ENCODE measurements at places on chromosomes 1 and 21.

- no peak for DNase-seq
Observed at GRCh38 chr21:45253180-45253579, 34.5 kb downstream of the POFUT2 start.

- no peak for DNase-seq
Observed at GRCh38 chr1:168374566-168374965, 93.9 kb downstream of the TBX19 start.

DNA sequence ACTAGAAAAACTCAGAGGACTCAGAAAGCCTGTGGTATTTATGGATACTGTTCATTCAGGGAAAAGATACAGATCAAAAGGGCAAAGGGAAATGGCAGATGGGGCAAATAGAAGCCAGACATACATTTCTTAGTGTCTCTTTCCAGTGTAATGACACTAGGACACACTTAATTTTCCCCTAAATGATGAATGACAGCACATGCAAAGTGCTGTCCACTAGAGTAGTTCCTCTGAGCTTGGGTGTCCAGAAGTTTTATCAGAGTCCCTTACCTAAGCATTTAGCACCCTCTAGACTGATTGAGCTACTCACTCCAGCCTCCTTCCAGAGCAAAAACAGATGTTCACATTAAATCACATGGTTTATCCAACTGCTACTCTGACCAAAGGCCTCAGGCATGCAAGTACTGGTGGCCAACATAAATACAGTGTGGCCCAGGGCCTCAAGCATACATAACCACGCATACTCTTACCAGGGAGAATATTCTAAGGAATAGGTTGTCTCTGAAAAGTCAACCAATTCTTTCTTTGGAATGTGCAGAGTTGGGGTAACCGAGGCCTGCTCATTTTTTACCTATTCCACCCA, 166.9 kb downstream of the NCAM2 start:
- DNase-seq = no peak

GRCh38 chr1:45437323-45437722, 53.6 kb downstream of the TESK2 start:
- DNase-seq = no peak

GRCh38 chr21:14542638-14543037, 3.5 kb downstream of the SAMSN1 start:
- no peak for DNase-seq

DNA sequence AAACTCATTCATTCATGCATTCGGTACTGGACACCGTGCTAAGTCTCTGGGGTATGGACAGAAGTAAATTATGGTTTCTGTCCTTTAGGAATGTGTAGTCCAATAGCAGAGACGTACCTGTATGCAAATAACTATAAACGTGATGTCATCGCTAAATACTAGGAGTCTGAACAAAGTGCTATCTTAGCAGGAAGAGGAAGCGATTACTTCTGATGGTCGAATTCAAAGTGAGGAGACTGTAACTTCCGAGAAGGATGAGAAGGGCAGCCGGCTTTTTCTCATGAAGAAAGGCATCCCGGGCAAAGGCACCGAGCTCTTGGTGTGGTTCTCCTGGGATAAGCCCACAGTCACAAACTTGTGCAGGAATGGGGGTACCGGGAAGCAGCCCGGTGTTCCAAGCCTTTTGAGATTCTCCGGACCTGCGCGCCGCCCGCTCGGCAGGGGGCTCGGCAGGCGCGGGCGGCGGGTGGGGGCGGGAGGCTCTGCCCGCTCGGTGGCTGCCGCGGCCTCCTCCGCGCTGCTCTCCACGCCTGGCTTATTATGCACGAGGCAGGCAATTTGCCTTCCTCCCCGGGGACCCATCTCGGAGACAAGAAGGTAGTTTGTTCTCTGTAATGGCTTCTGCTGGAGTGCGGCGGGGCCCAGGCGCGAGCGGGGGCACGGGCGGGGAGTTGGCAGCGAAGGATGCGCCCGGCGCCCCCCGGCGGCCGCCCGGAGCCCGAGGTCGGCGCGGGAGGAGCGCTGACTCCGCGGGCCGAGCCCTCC, 67.5 kb upstream of the CD1D start:
- peak; percentile 51 for DNase-seq

DNA sequence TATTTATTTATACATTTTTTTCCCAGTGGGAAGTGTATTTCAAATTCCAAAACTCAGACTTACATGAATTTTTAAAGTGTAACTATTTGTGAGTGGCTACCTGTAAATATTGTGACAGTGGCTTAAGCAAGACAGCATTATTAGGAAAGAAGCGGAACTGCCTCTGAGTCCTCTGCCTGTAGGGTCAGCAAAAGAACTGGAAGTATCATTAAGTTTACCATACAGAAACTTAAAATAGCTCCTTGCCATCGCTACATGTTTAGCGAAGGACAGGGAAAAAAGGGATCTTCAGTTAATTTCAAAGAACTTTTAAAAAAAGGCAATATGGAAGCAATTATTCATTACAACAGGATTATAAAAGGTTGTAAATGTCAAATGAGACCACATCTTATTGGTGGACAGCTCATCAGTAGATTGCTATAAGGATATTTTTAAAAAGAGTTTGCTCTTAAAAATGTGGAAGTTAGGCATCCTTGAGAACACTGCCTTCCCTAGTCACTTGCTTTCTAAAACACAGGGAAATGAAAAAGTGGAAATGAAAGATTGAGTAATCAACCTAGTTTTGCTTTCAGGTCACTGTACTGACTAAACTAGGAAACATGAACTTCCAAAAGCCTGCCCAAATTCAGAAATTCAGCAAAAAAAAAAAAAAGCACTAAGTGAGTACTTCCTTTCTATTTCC, 39.2 kb downstream of the NSL1 start:
- no peak for DNase-seq

DNA sequence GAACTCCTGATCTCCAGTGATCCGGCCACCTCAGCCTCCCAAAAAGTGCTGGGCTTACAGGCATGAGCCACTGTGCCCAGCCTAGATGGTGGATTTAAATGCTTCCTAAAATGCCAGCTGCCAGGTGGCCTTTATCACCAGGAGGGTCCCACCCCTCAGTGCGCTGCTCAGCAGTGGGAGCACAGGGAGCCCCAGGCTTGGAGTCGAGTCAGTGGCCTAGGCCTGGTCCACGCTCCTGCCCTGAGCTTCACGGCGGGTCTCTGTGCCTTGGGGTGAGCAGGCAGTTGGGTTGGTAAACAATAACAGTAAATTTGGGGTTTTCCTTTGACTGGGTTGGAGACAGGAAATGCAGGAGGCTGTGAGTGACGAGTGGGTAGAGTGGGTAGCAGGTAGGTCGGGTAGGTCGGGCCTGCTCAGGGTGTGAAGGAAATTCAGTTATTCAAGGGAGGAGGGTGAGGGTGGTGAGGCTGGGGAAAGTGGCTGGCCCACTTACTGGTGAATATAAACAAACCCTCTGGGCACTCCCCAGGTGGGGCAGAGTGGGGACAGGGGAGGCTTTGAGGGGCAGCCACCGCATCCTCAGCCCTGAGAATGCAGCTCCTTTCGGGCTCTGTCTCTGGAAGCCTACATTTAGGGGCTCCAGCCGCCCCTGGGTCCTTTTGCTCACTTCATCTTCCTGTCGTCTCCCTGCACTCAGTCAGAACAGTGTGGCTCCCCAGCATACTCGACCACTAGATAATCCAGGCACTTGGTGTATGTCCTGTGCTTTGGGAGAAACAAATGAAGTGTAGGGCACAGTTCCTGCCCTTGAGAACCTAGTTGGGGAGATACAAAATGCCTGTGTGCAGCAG, 33.5 kb upstream of the IL19 start:
- no peak for DNase-seq

- DNase-seq = no peak
Observed at GRCh38 chr1:40017951-40018575, 22.5 kb upstream of the CAP1 start.

- DNase-seq = no peak
Observed at GRCh38 chr1:49541096-49541752, 482.5 kb downstream of the AGBL4 start.

Measured in activated CD4-positive, alpha-beta T cell treated with anti-CD3 and anti-CD28 coated beads for 48 hours (primary cell).